Anterior cingulate cortex (tissue), 58 donors: ENCODE measurements at places on chromosomes 5 and 9.

DNA sequence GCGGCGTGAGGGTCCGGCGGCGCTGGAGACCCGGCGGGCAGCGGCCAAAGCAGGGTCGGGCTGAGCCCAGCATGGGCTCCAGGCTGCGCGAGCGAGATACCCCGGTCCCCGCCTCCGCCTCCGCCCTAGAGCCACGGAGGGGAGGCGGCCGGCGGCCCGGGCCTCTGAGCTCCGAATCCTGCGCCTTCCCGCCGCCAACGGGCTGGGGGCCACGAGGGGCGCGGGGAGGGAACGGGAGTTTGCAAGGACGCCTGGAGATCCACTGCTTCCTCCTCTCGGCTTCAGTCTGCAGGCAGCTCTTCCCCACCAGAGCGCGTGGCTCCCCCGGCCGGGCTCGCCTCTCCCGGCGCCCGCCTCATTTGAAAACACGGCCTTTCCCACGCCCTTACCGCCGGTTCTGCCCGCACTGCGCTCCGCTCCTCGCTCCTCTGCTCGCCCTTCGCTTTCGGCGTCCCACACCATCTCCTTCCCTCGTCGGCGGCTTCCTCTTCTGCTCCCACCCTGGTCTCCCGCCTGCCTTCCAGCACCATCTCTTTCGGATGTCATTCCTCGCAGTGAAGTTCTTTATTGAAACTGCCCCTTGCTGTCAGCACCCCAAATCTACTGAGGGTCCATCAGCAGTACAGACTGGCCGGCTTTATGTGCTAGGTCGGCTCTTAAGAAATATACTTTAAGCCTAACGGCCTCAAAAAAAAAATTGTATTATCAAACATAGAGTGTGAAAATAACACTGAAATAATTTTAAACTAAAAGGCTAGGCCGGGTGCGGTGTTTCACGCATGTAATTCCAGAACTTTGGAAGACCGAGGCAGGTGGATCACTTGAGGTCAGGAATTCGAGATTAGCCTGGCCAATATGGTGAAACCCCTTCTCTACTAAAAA is 105.0 kb upstream of the FAM120A start:
- peak; percentile 42 for DNase-seq

GRCh38 chr9:93710370-93710723 is 134.0 kb downstream of the PHF2 start:
- DNase-seq = no peak

DNA sequence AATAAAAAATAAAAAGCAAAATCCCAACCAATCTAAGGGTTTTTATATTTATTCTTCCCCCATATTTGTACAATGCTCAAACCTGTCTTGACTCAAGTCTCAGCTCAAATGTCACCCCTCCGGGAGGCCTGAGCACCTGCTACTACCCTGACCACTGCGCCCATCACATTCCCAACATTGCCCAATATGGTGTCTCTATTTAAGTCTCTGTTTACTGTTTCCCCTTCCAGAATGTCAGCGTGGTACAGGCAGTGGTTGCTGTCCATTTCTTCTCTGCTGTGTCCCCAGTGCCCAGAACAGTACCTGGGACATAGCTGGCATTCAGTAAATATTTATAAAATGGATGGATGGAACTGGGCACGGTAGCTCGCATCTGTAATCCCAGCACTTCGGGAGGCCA is 47.3 kb upstream of the PRRC2B start:
- DNase-seq = no peak

DNA sequence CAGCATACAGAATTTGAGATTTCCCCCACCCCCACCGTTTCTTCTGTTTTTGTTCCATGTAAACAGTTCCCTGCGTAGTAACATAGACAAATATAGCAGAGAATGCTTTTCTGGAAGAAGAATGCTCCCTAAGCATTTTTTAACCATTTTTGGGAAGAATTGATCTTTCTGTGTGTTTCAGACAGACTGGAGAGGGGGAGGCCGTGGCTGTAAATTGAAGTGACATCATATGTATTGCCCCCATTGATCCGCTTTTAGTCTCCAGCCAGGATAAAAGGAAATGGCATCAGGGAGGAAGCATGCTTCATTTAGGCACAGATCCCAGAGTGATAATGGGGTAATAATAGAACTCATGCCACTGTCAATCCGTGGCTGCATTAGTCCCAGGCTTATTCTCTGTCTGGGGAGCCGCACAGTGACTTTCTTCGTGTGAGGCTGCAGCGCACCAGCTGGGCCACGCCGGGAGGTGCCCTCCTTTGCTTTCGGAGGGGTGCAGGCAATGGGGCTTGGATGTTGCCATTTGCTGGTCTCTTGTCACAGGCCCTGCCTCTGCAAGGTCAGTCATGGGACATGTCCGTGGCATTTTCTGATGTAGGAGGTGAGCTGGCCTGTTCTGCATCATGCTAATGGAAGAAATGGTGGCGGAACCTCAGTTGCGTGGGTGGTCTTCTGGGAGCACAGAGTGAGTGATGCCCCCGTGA is 261.5 kb downstream of the FANCC start:
- no peak for DNase-seq

GRCh38 chr9:134892820-134893420 is 12.3 kb downstream of the FCN2 start:
- DNase-seq = no peak

DNA sequence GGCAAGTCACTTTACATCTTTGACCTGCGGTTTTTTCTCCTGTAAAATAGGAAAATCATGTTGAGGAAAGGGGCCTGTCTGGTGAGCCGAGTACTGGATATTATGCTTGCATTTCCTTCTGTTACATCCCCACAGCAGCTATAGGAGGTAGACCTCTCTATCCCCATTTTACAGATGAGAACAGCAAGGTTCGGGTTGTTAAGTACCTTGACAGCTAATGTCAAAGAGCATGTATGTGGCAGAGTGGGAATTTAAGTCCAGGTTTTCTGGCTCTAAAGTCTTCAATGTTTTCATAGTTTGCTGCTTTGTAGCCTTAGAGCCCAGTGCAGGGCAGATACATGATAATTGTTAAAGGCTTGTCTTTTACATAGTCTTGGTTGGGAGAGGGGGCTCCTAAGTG is 2.8 kb downstream of the TMEM268 start:
- no peak for DNase-seq

DNA sequence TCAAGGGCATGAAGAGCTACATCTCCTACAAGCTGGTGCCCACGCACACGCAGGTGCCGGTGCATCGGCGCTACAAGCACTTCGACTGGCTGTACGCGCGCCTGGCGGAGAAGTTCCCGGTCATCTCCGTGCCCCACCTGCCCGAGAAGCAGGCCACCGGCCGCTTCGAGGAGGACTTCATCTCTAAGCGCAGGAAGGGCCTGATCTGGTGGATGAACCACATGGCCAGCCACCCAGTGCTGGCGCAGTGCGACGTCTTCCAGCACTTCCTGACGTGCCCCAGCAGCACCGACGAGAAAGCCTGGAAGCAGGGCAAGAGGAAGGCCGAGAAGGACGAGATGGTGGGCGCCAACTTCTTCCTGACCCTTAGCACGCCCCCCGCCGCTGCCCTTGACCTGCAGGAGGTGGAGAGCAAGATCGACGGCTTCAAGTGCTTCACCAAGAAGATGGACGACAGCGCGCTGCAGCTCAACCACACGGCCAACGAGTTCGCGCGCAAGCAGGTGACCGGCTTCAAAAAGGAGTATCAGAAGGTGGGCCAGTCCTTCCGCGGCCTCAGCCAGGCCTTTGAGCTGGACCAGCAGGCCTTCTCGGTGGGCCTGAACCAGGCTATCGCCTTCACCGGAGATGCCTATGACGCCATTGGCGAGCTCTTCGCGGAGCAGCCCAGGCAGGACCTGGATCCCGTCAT is 1.4 kb downstream of the SNX18 start:
- no peak for DNase-seq

GRCh38 chr5:89972901-89973300 is 436.7 kb downstream of the CETN3 start:
- no peak for DNase-seq
